ENCODE measurements at places on chromosomes 4 and X. TPM values are rescaled to one million over a fixed set of nuclear protein-coding genes. Genes with fewer than 3 reads are reported as not detected.

The BMP15 gene
- polyA plus RNA-seq, result not detected

The SULT1E1 gene
- polyA plus RNA-seq, result 21.5 TPM

The PIN4 gene
- polyA plus RNA-seq, result 29.8 TPM

The TMPRSS11B gene
- polyA plus RNA-seq, result not detected

The MAGEA4 gene
- 0.19 TPM for polyA plus RNA-seq

The RNF128 gene
- polyA plus RNA-seq, result not detected

The TMEM35A gene
- polyA plus RNA-seq, result 5.6 TPM

The PDLIM3 gene
- polyA plus RNA-seq, result 0.08 TPM

The PLK4 gene
- 10.3 TPM for polyA plus RNA-seq

The CLIC2 gene
- 0.16 TPM for polyA plus RNA-seq

The UGT2B15 gene
- not detected for polyA plus RNA-seq

The ARHGEF6 gene
- 2.7 TPM for polyA plus RNA-seq

The NUP54 gene
- 19.4 TPM for polyA plus RNA-seq

The SATL1 gene
- not detected for polyA plus RNA-seq

The CYTL1 gene
- 3.0 TPM for polyA plus RNA-seq

The RBMXL3 gene
- not detected for polyA plus RNA-seq

The SGMS2 gene
- polyA plus RNA-seq, result 0.86 TPM

The POU3F4 gene
- polyA plus RNA-seq, result not detected

The EVC gene
- 3.8 TPM for polyA plus RNA-seq
